ENCODE measurements at places on chromosomes 11 and 22. TPM values are rescaled to one million over a fixed set of nuclear protein-coding genes. Genes with fewer than 3 reads are reported as not detected.

- no peak overlapping the region for H3K4me3 ChIP-seq
- no peak for DNase-seq
- no peaks in the 10 kb centered on the region for H3K27me3 ChIP-seq
- no peaks in the 10 kb centered on the region for H3K36me3 ChIP-seq
- H3K4me1 ChIP-seq, result peaks cover 41% of the 10 kb centered on the region
Observed at GRCh38 chr11:47889714-47890441, 41.7 kb upstream of the NUP160 start.

GRCh38 chr22:32044913-32045312 is 1.9 kb downstream of the SLC5A1 start:
- H3K27ac ChIP-seq, result no peak overlapping the region
- H3K4me3 ChIP-seq, result no peak overlapping the region
- H3K4me1 ChIP-seq, result no peaks in the 10 kb centered on the region

DNA sequence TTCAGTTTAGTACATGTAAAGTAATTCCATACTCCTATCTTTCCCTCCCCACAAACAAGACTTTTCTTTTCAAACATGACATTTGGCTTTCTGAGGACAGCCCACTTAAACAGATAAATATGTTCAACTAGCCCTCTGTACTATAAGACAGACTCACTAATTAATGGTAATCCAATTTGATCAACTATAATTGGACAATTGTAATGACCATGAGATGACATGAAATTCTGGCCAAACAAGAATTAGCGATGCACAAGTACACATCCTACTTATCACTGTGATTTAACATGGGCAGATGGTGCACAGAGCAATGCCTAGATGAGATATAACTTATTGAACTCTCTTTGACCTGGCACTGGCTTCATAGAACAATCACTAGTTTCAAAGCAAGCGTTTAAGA is 1033.7 kb upstream of the CCDC90B start:
- H3K4me1 ChIP-seq, result no peaks in the 10 kb centered on the region
- H3K27me3 ChIP-seq, result no peaks in the 10 kb centered on the region
- H3K36me3 ChIP-seq, result no peaks in the 10 kb centered on the region
- no peak for DNase-seq
- no peak overlapping the region for H3K27ac ChIP-seq

DNA sequence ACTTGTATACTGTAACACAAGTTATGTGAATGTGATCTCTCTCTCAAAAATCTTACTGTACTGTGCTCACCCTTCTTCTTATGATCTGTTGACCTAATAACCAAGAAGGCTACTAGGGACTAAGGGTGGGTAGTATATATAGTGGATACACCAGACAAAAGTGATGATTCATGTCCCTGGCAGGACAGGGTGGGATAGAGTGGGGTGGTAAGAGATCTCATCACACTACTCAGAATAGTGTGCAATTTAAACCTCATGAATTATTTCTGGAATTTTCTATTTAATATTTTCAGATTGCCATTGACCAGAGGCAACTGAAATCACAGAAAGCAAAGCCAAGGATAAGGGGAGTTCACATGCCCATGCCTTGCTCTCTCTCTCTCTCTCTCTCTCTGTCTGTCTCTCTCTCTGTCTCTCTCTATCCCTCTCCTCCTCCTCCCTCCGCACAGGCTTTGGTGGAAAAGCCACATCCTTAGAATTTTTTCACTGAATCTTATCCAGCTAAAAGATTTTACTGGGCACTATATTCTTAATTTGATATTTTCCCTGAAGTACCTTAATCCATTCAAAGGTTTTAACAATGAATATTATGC is 12.0 kb upstream of the STK33 start:
- no peaks in the 10 kb centered on the region for H3K36me3 ChIP-seq
- no peak for DNase-seq
- H3K4me1 ChIP-seq, result peaks cover 8% of the 10 kb centered on the region
- peaks cover 21% of the 10 kb centered on the region for H3K27me3 ChIP-seq

LAYN gene
- 5.5 TPM for total RNA-seq

- peak overlapping the region; percentile 77 for H3K4me3 ChIP-seq
- peak; percentile 52 for DNase-seq
- H3K4me1 ChIP-seq, result peaks cover 47% of the 10 kb centered on the region
Observed at GRCh38 chr22:26589367-26589844, 526 bp downstream of the TPST2 start.

SCN3B gene
- not detected for total RNA-seq

GRCh38 chr22:17777717-17778044 is 3.4 kb upstream of the BID start:
- peak overlapping the region; percentile 99 for H3K27ac ChIP-seq
- no peaks in the 10 kb centered on the region for H3K27me3 ChIP-seq
- H3K4me1 ChIP-seq, result peaks cover 83% of the 10 kb centered on the region
- no peak for DNase-seq
- H3K4me3 ChIP-seq, result peak overlapping the region; percentile 89

OR2AG2 gene
- total RNA-seq, result 0.14 TPM

GRCh38 chr11:114257621-114258558 is 38.3 kb upstream of the NNMT start:
- no peaks in the 10 kb centered on the region for H3K4me1 ChIP-seq
- no peaks in the 10 kb centered on the region for H3K36me3 ChIP-seq
- no peaks in the 10 kb centered on the region for H3K27me3 ChIP-seq
- H3K4me3 ChIP-seq, result no peak overlapping the region
- H3K27ac ChIP-seq, result no peak overlapping the region
- no peak for DNase-seq

GRCh38 chr22:19748991-19749664 is 11.4 kb upstream of the TBX1 start:
- no peaks in the 10 kb centered on the region for H3K4me1 ChIP-seq
- no peak overlapping the region for H3K4me3 ChIP-seq

DNA sequence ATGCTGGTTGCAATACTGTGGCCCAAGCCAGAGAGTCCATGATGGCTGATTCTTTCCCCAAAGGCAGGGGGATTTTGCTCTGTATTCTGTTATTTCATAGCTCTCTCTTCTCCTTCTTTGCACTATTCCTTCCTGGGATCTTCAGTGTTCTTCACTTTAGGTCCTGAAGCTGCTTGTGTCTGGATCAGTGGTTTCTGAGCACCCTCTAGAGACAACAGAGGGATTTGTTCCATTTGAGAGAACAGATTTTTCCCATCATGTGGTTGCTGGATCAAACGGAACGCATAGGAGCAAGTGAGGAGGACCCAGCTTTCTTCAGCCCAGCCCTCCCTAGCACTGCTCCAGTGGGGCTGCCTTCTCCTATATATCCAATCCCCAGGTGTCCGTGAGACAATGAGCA is 68.7 kb upstream of the SYN3 start:
- H3K27me3 ChIP-seq, result peaks cover 14% of the 10 kb centered on the region
- H3K36me3 ChIP-seq, result no peaks in the 10 kb centered on the region
- DNase-seq, result no peak
- no peak overlapping the region for H3K27ac ChIP-seq

- no peaks in the 10 kb centered on the region for H3K36me3 ChIP-seq
- peak; percentile 84 for DNase-seq
- H3K4me3 ChIP-seq, result no peak overlapping the region
Observed at GRCh38 chr11:45371251-45372115, 85.3 kb upstream of the SYT13 start.

DNA sequence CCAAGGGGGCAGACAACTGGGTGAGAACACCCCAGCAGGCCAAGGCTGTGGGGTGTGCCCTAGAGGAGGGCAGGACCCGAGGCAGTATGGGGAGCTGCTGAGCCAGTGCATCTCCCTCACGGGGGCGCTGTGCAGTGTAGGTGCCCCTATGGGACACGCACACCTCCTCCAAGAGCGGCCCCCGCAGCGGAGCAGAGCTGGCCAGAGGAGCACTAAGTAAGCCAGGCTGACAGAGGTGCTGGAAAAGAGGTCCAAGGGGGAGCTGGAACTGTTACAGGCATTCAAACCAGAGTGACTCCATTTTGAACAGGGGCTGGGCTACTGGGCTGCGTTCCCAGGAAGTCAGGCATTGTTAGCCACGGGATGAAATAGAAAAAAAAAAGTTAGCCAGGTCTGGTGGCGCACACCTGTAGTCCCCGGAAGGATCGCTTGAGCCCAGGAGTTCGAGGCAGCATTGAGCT is 41.8 kb downstream of the TST start:
- peak overlapping the region; percentile 77 for H3K27ac ChIP-seq
- no peaks in the 10 kb centered on the region for H3K36me3 ChIP-seq
- H3K4me3 ChIP-seq, result peak overlapping the region; percentile 76
- no peaks in the 10 kb centered on the region for H3K27me3 ChIP-seq

DNA sequence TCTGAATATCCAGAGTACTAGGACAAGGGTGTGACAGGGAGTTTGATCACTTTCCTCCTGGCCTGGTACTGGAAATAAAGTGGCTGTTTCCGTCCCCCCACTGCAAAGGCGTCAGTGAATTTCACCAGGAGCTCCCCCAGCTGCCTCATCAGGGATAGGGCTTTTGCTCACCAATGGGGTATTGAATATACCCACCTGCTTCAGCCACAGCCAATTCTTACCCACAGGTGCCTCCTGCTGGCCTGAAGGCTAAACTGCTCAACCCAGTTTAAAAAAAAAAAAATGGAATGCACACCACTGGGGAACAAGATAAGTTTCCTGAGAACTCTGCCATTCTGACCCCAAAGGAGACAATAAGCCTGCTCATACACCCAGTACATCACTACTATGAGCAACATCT is 65.3 kb upstream of the MS4A8 start:
- no peak overlapping the region for H3K27ac ChIP-seq
- H3K27me3 ChIP-seq, result peaks cover 26% of the 10 kb centered on the region
- peak; percentile 7 for DNase-seq
- H3K4me3 ChIP-seq, result no peak overlapping the region
- H3K36me3 ChIP-seq, result peaks cover 3% of the 10 kb centered on the region

GRCh38 chr11:64599698-64600211 is 8.7 kb downstream of the SLC22A12 start:
- H3K27me3 ChIP-seq, result no peaks in the 10 kb centered on the region
- H3K36me3 ChIP-seq, result no peaks in the 10 kb centered on the region
- no peak for DNase-seq
- H3K4me1 ChIP-seq, result no peaks in the 10 kb centered on the region
- H3K27ac ChIP-seq, result no peak overlapping the region

HMBS gene
- 41.8 TPM for total RNA-seq

DNA sequence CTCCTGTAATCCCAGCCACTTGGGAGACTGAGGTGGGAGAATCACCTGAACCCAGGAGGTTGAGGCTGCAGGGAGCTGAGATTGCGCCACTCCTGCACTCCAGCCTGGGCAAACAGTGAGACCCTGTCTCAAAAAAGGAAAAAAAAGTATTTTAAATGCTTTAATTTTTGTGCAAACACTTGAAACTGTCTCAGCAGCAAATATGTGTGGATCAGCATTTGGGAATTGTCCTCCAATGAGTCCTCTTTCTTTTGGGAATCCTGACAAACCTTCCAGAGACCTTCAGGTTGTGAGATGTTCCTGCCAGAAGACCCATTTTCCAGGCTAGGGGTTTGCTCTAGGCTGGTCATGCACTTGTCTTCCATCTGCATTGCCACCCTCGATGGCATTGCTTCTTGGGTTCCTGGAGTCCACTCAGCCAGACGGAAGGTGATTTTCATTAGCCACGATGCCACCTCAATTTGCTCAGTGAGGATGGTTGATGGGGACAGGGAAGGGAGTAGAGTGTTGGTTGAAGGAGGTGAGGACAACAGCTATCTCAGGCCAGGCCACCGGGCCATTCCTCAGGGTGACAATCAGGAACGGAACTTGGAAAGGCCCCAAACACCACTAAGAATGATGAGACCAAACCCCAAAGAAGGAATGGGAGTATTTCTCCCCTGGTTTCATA is 55.4 kb downstream of the ST14 start:
- DNase-seq, result no peak
- peaks cover 2% of the 10 kb centered on the region for H3K27me3 ChIP-seq
- H3K36me3 ChIP-seq, result no peaks in the 10 kb centered on the region
